ENCODE measurements at places on chromosomes 4 and X.

- DNase-seq = no peak
These were observed 90.2 kb upstream of the FAM241A start for GRCh38 chr4:112055100-112055499.

DNA sequence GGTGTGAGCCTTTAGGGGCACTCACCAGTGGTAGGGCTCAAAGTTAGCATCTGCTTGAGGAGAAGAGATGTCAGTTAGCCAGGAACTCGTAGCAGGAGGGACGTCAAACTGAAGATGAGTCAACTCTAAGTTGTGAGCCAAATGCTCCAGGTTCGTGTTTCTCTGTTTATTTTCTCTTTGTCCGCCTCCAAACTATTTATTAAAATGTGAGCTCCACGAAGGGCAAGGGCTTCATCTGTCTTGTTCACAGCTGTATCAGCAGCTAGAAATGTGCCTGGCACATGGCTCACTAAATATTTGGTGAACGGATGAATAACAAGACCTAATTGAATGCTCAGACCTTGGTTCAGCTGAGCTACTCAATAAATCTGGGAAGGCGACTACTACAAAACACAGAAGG is 248.9 kb downstream of the BCOR start:
- no peak for DNase-seq

DNA sequence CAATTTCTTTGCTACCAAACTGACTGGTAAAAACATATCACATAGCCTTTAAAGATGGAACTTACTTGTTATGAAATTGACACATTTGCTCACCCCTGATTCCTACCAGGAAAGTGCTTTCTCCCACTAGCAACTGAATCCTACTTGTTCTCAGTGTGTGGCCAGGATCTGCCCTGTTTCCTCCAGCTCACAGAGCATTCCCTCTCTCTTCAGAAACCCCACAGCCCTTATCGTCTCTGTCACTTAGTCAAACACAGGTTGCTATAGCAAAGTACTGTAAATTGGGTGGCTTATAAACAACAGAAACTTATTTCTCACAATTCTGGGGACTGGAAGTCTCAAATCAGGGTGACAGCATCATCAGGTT is 265.2 kb upstream of the BOD1L1 start:
- DNase-seq = no peak

DNA sequence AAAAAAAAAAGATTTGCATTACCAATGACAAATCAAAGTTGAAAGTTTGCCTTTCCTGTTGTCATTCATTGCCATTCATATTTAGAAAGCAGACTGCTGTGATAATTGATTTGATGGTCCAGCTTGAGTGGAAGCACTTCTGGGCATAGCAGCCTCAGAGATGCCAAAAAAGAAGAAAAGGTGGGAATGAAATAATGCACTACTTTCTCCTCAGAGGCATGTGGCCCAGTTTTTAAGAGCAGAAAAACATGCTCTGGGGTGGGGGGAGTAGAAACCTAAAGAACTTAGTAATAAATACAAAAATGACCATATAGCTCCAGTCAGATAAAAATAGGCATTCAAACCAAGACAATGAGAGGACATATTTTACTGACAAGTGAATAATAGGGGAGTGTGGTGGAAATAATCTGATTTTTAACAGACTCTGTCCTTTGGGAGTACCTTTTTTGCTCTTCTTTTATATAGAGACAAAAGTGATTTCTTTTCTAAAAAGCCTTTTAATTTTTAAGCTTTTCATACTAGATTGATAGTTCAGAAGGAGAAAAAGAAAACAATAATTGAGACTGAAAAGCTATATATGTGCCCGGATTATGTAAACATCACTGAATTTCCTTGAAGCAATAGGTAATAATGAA is 599.1 kb downstream of the RPA4 start:
- no peak for DNase-seq

- no peak for DNase-seq
These were observed 38.2 kb downstream of the PPP1R2C start for GRCh38 chrX:42739741-42740140.

GRCh38 chr4:8380511-8381415 is 59.8 kb downstream of the ACOX3 start:
- no peak for DNase-seq

- no peak for DNase-seq
These were observed 748 bp downstream of the FAM9B start for GRCh38 chrX:9033179-9033578.

DNA sequence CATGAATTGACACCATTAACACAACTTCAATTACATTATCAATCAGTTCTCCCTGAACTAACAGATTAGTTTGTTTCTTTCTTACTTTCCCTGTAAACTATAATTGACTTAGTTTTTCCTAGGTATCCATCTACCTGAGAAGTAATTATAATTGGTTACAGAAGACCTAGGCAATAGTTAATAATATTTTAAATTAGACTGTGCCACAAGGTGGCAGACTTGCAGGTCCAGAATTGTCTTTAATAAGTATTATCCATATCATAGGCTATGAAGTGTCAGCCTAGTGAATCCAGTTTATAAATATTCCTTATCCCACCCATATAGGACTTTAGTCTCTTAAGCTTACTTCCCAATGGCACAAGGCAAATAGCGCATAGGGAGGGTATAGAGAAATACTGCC is 48.9 kb upstream of the FAM47B start:
- no peak for DNase-seq

- DNase-seq = no peak
These were observed 354.6 kb downstream of the GRID2 start for GRCh38 chr4:92658318-92658717.

DNA sequence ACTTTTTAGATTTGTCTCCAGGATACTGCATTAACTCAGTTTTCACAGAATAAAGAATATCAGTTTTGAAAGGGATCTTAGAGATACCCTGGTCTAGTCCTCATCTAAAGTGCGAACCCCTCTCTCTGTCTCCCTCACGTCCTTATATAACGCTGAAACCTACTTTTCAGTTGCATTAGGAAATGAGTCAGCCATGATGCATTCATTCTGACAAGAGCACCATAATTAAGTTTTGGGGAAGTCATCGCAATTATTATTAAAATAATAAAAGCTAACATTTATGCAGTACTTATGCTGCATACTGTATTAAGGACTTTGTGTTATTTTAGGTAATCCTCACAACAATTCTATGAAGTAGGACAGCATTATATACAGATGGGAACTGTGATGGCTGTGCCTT is 116.1 kb downstream of the REELD1 start:
- no peak for DNase-seq

DNA sequence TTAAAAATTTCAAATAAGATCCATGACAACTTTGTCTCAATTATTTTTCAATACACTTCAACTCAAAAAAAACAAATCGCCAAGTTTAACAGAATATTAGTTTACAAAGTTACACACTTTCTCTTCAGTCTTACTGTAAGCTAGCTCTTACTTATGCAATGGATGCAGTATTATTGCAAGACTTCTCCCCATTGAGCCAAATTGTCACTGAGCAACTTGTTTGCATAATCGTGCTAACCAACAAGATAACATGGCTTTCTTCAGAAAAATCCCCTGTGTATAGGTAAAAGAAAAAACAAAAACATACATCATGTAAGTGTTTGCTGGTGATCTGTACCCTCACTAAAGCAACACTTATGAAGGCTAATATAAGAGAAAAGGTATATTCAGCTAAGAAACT is 18.9 kb downstream of the DNAJB14 start:
- no peak for DNase-seq

DNA sequence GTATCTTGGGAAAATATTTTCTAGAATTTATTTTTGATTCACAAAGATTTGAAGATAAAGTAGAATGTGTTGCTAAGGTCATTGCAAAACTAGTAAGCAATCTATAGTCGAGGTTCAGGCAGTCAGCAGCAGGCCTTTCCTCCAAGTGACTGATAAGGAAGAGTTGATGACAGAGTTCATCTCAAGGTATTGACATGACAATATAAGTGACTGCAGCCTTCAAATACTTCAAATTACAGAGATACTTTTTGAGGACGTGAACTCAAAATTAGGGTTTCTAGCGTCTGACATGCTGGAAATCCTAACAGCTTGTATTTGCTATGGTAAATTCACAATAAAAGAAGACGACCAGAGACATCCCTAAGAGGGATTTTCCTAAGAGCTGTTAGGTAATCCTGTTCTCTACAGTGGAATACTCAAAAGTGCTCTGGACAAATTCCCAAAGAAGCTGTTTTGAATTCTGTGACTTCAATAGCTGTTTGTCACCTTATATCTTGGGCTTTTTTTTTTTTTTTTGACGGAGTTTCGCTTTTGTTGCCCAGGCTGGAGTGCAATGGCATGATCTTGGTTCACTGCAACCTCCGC is 7.4 kb downstream of the ARHGAP10 start:
- no peak for DNase-seq

DNA sequence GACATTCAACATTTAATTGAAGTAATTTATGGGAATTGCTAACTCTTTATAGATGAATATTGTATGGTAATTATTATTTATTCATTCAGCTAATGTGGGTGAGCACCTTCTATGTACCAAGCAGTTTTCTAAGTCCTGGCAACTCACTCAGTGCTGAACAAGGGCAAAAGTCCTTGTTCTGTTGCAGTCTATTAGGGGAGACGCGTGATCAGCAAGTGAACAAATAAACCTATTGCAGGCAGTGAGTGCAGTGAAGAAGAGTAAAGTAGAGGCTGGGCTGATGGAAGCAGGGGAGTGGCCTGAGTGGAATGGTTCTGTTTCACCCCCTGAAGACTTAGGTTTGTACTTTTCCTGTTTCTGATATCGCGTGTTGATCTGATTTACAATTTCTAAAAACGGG is 214.3 kb downstream of the RAPGEF2 start:
- DNase-seq = no peak

DNA sequence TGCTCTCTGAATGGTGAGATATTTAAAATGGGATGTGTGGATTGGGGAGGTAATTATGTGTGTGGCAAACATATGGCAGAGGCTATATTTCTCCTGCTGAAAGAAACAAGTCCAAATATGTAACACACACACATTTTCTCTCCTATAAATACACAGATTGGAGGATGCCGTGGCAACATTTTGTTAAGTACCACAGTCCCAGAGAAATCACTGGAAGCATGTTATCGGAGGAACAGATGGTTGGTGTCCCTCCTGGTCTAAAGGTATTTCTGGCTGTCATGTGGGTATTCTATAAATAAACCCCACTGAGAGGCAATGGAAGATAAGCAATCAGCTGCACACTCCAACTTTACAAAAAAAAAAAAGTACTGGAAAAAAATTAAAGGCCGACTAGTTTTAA is 528.3 kb upstream of the BOD1L1 start:
- no peak for DNase-seq

DNA sequence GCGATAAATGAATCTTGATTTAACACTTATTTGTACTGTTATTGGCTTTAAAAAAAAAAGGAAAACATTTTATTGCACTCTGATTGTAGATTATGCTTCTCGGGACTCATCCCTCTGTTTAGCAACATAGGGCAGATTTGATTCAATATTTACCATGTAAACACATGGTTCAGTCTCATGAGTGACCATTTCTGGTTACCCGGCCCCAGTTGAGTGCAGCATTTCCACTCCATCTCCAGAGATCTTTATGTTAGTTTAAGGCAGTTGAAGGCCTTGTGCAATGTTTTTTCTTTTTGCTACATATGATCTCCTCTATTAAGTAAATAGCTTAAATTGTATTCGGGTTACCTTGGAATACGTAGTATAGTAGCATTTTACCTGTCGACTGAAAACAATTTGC is 143.3 kb upstream of the RPS6KA3 start:
- no peak for DNase-seq

DNA sequence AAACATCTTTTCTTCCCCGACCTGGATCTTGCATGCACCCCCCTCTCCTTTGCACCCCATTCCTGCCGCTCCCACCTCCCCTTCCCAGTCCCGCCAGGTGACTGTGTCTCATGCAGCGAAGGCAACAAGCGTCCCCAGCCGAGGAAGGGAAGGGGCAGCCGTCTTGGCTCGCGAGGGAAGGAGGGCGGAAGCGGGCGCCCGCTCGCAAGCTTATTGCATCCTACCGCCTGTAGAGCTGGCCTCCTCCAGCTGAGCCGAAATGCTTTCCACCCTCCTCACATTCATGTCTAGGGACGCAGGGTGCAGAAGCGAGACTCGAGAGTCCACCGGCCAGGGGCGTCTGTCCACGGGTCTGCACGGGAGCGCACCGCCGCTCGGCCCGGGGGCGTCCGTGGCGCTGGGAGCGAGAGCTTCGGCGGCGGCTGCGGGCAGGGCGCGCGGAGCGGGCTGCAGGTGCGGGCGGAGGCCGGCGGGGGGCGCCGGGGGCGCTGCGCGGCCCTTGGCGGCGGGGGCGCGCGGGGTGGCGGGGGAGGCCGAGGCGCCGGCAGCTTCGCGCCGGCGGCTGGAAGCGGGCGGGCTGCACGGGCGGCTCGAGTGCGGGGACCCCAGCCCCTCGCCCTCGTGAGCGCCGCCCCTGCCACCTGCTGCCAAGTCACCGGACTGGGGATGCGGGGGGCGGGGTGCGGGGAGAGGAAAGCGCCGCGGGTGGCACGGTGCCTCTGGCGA is at the start of gene KCNIP4:
Gene KCNIP4 (minus strand): TSS at position 426 of the 726 bp plus-strand sequence.
- DNase-seq = no peak

DNA sequence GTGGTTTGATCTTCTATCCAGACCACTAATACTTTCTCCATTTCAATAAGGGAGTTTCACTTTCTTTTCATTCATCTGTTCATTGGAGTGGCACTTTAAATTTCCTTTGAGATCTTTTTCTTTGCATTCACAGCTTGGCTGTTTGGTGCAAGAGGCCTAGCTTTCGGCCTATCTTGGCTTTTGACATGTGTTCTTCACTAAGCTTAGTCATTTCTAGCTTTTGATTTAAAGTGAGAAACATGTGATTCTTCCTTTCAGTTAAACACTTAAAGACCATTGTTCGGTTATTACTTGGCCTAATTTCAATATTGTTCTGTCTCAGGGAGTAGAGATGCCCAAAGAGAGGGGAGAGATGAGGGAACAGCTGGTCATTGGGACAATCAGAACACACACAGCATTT is 24.3 kb downstream of the CXCL13 start:
- DNase-seq = no peak

DNA sequence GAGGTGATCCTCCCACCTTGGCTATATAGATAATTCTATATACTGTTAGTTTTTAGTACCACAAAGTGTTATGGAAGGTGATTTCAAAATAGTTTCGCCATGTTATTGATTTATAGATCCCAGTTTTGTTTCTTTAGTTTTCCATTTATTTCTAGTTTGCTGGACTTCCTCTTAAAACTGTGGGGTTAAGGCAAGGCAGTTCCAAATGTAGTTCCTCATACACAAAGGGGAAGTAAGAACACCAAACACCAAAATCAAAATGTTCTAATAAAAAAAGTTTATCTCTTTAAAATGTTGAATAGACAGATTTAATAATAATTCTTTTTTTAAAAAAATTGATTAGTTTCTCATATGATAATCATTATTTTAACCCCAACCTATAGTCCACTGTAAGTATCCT is 6.8 kb upstream of the CISD2 start:
- no peak for DNase-seq

DNA sequence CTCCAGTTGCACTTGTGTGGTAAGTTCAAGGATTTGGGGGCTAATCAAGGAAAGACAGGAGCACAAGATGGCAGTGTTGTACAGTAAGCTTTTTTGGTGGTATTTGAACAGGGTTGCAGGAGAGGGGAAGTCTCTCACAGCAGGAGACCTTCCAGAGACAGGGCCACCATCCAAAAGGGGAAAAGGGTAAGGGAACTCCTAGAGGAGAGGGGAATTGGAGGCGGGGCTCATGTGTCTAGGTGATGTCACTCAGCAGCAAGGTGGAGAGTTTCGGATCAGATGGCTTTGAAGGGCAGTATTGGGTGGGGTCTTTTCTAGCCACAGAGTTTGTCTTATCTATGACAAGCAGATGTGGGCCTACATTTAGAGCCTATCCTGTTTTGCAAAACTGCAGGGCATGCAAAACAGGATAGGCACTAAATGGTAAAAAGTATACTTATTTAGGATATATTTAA is 13.4 kb upstream of the RNF175 start:
- DNase-seq = no peak

Measured in stimulated activated CD8-positive, alpha-beta memory T cell treated with anti-CD3 and anti-CD28 coated beads, Interleukin-4, amount 100 ng/mL, for 4 hours (primary cell).